Stimulated activated CD8-positive, alpha-beta memory T cell treated with anti-CD3 and anti-CD28 coated beads, Interleukin-15, amount 100 ng/mL, for 1 hour (primary cell): ENCODE measurements at places on chromosomes 6 and 20.

DNA sequence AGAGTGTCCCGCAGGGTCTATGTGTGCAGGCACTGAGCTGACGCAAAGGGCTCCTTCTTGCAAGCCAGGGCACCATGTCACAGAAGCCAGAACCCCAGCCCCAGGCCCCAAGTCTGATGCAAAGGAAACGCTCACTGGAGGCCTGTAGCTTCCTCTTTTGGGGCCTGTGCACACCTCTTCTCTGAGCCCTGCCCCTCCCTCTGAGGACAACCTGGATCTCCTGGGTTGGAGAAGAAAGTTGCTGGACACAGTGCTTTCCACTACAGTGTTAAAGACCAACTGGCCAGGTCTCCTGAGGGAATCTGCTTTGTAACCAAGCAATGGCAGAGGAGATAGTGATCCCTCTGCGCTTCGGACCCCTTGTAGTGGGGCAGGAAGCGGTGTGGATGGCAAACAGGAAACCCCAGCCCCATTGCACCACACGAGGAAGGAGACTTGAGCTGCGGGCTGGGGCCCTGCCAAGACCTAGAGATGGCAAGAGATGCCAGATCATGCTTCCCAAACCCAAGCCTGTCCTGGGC lies 90.0 kb downstream of the PRND start:
- no peak for DNase-seq

DNA sequence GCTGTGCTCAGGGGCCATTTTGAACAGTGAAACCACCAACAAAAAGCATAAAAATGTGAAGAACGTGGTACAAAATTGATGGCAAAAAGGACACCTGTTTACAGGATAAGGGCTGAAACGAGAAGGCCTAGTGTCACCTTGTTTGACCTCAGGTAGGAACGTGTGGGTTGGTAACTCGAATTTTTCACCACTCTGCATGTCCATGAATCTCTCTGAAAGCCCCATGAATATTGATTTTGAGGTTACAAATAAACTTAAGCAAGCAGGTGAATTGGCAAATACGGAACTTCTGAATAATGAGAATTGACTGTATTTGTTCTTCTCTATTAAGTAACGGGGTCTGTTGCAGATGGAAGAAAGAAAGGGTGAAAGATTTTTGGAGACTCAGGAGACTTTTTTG lies 59.6 kb upstream of the EDN1 start:
- no peak for DNase-seq

- no peak for DNase-seq
Observed at GRCh38 chr6:14635934-14636591, 518.5 kb downstream of the CD83 start.

DNA sequence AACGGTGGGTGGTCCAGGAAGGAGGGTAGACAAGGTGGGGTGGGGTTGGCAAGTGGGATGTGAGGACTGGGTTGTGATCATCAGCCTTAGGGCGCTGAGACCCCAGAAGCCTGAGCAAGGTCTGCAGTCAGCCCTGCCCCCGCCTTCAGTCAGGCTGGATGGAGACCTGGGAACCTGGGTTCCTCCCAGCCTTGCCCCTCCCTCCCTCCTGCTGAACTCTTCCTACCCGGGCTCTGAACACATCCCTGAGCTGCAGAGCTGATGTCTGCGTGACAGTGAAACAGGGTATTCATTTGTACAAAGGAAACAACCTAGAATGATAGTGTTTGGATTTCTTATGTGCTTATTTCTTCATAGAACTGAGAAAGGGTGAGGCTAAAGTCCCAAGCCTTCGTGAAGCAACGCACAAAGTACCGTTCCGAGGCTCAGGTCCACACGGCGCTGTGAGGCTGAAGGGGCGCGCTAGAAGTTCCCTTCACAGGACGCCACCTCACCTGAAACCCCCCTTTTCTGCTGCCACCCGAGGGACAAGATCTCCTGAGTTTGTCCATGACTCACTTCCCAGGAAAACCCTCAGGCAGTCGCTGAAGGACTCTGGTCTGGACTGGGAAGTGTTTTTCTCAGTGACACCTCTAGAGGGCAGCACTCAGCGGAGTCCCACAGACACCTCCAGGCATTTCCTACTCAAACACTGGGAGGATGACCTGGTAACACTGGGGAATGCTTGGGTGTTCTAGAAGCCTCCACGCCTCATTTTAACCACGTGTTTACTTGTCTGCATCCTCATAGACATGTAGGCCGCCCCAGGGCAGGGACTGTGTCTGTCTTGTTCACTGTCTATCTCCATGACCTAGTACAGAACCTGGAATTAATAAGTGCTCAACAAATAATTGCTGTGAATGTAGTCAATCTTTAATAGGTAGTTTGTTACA lies 1.2 kb downstream of the GSTA5 start:
- DNase-seq = peak; percentile 13

GRCh38 chr6:36716476-36717093 lies 19.0 kb downstream of the RAB44 start:
- no peak for DNase-seq

- DNase-seq = no peak
Observed at GRCh38 chr6:53424300-53424699, 75.5 kb upstream of the ELOVL5 start.

GRCh38 chr6:6610031-6610591 lies 21.6 kb downstream of the LY86 start:
- no peak for DNase-seq

GRCh38 chr20:64151633-64152530 lies 12.4 kb upstream of the MYT1 start:
- DNase-seq = no peak

DNA sequence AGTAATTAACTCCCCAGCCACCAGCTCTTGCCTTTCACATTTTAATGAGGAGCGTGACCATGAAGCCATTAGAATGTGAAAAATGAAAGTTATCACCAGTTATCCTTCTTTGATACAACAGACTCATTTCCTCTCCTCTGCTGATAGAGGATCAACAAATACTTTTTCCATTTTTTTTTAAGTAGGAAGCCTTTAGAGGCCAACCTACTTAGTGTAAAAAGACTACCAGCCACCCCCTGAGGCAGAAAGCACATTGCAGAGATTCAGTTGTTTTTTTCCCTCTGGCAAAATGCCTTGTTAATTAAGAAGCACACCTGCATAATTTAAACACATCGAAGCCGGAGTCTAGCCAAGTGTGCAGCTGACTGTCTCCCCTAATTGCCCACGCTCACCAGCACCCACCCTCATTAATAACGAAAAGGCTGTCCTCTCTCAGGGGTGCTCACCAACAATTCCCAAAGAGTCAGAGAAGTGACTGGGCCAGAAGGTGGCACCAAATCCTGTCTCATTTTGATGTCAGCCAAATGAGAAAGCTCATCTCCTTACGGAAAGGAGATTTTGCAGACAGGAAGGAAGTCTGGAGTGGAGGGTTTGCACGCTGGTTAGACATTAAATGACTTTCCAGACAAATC lies 60.9 kb upstream of the MC3R start:
- no peak for DNase-seq

GRCh38 chr20:61127311-61128039 lies 124.6 kb upstream of the CDH4 start:
- DNase-seq = no peak

- DNase-seq = no peak
Observed at GRCh38 chr6:20840675-20841074, 306.4 kb downstream of the CDKAL1 start.

GRCh38 chr6:104591573-104592334 lies 268.0 kb downstream of the HACE1 start:
- DNase-seq = no peak

GRCh38 chr6:165568326-165568725 lies 94.7 kb downstream of the PDE10A start:
- no peak for DNase-seq

DNA sequence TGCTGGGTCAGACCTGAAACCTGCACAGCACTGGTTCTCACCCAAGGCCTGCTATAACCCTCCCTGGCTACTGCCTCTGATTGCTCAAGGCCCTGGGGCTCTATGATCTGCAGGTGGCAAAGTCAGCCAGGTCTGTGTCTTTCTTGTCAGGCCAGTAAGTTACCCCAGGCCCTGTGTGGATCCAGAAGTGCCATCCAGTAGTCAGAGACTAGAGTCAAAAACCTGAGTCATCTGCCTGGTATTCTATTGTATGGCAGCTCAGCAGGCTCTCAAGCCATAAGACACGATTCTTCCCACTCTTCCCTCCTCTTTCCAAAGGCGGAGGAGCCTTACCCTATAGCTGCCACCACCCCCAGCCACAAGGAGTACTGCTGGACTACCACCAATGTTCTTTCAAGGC lies 593.0 kb downstream of the FRK start:
- DNase-seq = no peak
